Urinary bladder (tissue), 4 donors: ENCODE measurements at places on chromosomes 7 and 10.

DNA sequence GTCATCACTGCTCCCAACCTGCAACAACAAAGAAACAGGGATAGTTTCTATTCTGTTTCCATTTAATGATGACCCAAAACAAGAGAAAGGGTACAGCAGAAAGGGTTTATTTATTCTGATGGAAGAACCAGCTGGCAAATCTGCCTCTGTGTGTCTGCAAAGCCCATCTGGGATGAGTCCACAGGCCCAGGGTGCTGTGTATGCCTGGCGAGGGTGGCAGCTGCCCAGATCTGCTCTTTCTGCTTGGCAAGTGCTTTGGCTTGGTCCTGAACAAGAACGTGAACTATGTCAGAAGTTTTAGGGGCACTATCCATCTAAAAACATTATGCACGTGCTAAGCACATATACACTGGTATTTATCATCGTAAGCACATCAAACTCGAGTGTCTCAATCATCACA, 333.8 kb downstream of the CXCL12 start:
- no peak for DNase-seq

DNA sequence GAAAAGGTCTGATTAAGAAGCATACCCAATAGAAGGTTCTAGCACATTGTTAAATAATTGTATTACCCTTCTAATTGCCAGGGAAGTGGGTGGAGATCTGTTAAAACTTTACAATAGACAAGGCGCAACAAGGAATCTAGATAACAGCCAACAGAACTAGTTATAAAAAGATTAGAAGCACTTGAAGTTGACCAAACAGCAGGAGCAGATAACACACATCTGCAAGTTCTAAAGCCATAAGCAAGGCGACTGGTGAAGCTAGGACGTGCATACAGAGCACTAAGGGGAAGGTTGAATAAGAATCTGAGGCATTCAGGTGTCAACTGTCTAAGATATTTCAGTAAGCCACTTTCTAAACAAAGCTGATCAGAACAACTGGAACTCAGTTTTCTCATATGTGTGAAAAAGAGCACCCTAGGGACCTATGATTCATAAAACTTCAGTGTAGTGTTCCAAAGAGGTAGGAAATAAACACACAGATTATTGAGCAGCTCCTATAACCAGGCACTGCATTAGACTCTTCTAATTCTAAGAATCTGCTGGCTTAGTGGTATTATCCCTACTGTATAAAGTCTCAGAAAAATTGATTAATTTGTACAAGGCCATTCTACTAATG, 111.2 kb downstream of the SAMD9 start:
- DNase-seq: no peak

GRCh38 chr7:143811-144453, 48.4 kb upstream of the FAM20C start:
- DNase-seq: no peak

DNA sequence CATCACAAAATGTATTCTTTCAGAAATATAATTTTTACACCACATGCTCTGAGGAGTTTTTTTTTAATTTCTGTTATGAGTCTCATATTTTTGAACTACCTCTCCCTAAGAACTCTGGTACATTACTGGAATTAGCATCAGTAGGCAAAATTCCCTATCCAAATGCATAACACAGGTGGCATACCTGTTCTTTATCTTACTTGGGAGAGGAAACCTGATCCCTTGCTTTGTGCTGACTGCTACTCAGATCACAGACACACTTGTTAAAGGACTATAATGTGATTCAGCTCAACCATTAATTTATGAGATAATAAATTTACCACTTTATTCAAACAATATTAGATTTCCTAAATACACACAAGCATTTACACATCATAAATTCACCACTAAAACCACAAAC, 617.2 kb downstream of the GRM8 start:
- no peak for DNase-seq

DNA sequence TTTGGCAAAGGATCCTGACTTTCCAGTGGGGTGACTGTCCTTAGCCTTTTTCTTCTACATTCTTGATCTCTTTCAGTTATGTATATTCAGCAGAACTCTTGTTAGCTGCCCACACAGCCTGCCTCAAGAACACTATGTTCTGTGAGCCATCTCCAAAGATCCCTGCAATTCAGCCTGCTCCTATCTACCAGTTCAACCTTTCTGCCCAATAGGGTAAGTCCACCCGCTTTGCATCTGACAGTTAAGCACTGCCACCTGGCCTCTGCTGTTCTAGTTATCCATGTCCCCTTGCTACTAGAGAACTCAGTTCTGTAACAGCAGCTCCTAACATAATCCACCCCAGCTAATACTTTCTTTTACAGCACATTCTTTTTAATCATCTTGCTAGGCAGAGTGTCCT, 13.5 kb downstream of the OR9A2 start:
- DNase-seq: no peak

DNA sequence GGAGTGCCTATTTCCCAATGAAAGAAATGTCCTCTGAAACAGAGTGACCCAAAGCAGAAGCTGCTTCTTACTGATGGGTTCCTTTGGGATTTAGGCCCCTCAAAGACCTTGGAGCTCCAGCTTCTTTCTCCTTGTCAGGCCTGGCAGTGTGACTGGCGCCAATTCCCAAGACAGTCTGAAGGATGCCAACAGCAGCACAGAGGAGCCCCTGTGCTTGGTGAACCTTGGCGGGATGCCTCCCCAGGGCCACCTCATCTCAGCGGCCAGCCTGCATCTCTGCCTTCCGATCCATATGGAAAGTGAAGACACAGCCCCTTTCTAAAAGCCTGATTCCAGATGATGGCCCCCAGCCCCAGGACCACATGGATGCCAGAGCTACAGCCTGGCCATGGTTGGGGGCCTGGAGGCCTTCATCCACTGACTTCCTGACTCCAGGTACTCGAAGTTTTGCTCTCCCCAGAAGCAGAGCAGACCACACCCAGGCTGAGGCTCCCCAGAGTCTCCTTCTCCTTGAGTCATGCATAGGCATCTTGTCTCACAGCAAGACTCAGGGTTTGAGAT, 45.4 kb downstream of the FBXW4 start:
- no peak for DNase-seq

GRCh38 chr10:77252380-77253146, 385.0 kb downstream of the KCNMA1 start:
- no peak for DNase-seq

GRCh38 chr10:32256613-32257437, 90.1 kb downstream of the EPC1 start:
- no peak for DNase-seq

DNA sequence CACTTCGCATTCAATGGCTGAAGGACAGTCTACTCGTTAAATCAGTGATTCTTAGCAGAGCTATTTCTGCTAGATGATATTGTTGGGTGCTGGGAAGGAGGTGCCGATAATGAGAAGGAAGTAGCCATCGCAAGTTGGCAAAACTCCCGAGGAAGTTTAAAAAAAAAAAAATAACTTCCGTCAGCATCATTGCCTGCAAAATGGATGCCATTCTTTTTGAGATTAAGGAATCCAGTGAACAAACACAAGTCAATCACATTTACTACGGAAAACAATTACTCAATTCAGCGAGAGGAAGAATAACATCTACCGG, 74.4 kb upstream of the SFMBT2 start:
- DNase-seq: no peak
